Right renal pelvis (tissue), 4 donors: ENCODE measurements at places on chromosomes 4 and X. TPM values are rescaled to one million over a fixed set of nuclear protein-coding genes. Genes with fewer than 3 reads are reported as not detected.

GRCh38 chrX:46268412-46268811, 276.8 kb downstream of the ZNF674 start:
- DNase-seq: no peak

Gene FAM184B
- 0.41 TPM for polyA plus RNA-seq

- DNase-seq: no peak
Measured at GRCh38 chr4:78137532-78137931, 80.4 kb downstream of the FRAS1 start.

DNA sequence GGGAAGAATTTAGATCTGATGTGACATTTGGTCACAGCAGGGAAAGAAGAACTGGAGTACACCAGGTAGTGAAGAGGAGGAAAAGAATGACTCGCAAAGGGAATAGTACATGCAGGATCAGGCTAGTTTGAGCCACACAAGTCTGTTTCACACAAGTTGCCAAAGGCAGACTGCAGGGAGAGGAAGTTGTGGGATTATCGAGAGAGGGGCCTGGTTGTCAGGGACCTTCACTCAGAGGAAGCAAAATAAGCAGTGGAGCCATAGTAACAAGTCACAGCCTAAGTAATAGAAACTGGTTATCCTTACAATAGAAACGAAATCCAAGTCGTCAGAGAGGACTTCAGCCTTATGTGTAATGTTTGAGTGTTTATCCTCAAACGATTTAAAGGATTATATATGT, 316.7 kb upstream of the HTR2C start:
- no peak for DNase-seq

DNA sequence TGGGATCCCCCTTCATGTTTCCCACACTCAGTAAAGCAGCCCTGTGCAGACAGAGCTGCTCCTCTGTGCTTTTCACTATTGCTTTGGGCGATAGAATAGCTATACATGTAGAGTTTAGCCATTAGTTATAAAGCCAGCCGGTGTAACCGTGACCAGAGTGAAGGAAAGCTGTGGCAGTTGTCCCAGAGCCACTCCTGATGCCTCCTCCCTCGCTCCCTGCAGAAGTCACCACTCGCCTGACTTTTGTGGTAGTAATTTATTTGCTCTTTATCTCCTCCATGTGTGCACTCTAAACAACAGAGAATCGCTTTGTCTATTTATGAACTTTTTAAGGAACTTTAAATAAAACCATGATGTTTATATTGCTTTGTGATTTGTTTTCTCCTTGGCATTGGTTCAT, 41.8 kb upstream of the WWC2 start:
- no peak for DNase-seq

DNA sequence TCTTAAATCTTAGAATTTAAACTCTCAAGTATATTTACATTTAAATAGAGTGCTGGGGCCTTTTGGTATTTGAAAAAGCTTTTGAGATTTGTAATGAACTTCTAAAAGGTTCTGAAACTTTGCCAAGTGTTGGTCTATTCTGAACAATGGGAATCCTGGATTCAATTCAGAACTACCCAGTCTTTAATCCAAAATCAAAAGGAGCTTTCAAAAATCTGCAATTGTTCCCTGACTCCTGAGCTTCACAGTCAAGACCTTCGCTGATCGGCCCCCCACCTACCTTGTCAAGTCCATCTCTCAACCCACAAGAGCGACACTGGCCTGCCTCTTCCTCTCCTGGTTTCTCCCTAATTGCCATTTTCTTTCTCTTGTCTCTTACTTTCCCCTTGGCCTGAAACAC, 666.1 kb upstream of the BOD1L1 start:
- DNase-seq: no peak

DNA sequence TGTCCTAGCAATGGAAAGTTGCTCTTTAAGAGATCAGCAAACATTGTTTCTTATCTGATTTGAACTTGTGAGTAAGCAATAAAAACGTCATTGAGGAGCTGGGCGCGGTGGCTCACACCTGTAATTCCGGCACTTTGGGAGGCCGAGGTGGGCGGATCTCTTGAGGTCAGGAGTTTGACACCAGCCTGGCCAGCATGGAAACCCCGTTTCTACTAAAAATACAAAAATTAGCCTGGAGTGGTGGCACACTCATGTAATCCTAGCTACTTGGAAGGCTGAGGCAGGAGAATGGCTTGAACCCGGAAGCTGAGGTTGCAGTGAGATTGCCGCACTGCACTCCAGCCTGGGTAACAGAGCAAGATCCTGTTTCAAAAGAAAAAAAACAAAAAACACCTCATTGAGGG, 11.2 kb upstream of the PLAC8 start:
- DNase-seq: no peak

Gene GLRA2
- 0.31 TPM for polyA plus RNA-seq

GRCh38 chr4:8699063-8699385, 106.5 kb downstream of the CPZ start:
- DNase-seq: no peak

Gene MMRN1
- polyA plus RNA-seq: 3.0 TPM

DNA sequence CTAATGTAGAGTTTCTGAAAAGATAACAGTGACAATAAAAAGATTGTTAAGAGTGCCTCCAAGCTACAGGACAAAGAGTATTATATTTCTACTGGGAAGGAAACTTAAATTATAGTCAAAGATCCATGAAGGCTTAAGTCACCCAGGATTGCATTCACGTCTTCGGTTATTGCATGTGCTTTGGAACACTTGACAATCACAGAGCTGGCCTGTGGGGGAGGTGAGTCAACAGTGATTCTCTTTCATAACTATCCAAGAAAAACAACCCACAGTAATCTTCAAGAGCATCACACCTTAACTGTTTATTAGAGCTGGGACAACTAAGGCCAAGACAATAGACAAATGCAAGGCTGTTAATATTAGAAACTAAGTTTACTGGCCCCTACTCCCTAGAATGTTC, 40.3 kb downstream of the PDGFC start:
- DNase-seq: no peak

DNA sequence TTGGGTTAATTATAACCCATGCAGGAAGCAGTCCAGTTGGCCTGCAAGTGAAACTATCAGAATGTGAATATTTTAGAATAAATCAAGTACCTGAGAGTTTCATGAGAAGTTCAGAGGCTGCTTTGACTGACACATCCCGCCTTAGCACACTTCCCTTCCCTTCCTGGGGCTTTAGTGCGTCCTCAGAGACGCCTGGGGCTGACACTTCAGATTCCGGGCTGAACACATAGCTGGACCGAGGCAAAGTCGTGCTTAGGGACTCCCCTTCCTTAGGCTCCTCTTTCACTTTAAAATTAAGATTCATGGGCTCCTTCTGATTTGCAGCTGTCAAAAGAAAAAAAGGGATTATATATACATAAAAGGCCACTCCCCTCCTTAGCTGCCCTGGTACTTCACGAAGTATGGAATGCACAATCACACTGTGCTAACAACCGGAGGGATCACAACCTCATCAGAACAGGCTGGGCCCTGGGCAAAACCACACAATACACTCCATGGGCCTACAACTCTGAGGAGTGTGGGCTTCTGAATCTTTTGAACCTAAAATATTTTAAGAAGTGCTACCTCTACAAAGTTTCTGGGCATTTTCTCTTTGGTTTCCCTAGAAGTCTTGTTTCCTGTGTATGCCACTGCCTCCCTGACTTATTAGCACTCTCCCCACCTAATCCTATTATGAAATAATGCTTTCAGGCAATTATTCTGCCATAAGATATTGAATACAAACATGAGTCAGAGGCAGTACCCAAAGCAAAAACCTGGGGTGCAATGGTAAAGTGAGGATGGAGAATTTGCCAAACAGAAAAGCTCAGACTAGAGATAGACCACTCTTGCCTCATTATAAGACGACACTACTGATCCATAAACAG, 68.2 kb downstream of the ZNF827 start:
- DNase-seq: no peak

- no peak for DNase-seq
Measured at GRCh38 chr4:7365462-7366179, 69.1 kb downstream of the PSAPL1 start.

- no peak for DNase-seq
Measured at GRCh38 chrX:134258202-134258601, 21.2 kb downstream of the CCDC160 start.

GRCh38 chrX:40449396-40449795, 131.4 kb upstream of the ATP6AP2 start:
- DNase-seq: no peak

GRCh38 chrX:1075156-1075555, 137.3 kb downstream of the CRLF2 start:
- no peak for DNase-seq

DNA sequence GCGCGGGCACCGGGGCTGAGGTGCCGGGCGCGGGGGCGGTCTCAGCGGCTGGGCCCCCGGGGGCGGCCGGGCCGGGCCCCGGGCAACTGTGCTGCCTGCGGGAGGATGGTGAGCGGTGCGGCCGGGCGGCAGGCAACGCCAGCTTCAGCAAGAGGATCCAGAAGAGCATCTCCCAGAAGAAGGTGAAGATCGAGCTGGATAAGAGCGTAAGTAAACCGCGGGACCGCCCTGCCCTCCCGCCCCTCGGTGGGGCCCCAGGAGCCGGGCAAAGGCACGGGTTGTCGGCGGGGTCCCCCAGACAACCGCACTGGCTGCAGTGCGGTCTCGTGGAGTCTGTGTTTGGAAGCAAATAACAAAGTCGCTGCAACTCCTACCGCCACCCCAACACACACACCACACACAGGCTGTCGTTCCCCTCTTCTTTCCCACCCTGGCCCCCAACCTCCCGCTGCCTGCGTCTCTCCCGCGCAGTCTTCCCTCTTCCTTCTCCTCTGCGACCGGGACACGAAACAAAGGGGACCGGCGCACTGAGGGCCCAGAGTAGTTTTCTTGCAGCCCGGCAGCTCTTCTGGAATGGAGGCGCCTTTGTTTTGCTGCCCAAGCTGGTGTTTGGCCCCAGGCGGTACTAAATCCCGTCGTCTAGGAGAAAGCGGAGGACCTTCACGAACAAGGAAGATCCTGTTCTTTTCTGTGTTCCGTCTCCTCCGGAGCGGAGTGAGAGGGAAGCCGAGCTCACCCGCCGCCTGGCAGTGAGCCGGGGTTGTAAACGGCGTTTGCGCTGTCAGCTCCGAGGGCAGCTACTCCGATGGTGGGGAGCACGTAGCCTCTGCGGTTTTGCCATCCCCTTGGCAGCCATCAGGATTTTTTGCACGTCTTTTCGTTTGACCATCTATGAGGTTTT, 788 bp downstream of the SAP30 start:
- peak; percentile 44 for DNase-seq

GRCh38 chr4:48603366-48604003, 113.4 kb downstream of the ZAR1 start:
- DNase-seq: no peak

Gene POLA1
- polyA plus RNA-seq: 18.7 TPM

GRCh38 chr4:38106311-38106710, 146.1 kb downstream of the PTTG2 start:
- no peak for DNase-seq
